Activated T-helper 2 cell treated with anti-CD3 and anti-CD28 coated beads, Interferon-gamma antibody, Interleukin-2, Interleukin-4, amounts not matched to agents 10 μg/mL and 5 μg/mL and 100 μg/mL, durations not matched to agents 14 hours and 24 hours and 36 hours (primary cell): ENCODE measurements at places on chromosomes 16 and 17.

GRCh38 chr17:43482103-43483012 is 1.4 kb upstream of the DHX8 start:
- DNase-seq, result no peak

- no peak for DNase-seq
Observed at GRCh38 chr16:83602761-83603722, 204.7 kb upstream of the HSBP1 start.

DNA sequence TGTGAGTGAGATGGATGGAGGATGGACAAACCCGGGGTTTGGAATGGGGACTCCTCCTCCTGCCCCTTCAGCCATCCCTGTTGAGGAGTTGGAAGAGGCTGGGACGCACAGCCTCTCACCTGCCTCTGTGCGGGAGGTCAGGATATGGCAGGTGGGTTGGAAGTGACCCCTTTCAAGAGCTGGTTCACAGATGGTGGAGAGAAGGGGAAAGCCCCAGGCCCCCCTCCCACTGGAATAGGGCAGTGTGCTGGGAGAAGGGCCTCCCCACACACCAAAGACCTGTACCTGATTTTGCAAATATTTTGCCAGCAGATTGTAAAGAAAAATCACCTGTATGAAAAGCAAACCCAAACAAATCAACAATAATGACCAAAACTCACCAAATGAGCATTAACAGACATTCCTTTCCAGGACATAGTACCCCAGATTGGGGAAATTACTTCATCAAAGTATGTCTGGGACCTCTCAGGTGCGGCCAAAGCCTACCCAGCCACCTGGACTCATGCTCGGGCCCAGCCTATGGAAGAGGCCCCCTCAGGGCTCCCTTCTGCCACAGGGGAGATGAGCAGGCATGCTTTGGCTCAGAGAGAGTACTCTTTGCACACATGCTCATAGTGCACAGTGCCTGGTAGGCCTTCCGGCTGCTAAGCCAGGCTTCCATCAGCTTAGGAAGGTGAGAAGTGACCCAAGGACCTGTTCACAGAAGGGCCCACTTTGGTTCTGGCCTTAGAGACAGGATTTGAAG is 7.8 kb downstream of the SLC47A2 start:
- DNase-seq, result no peak

DNA sequence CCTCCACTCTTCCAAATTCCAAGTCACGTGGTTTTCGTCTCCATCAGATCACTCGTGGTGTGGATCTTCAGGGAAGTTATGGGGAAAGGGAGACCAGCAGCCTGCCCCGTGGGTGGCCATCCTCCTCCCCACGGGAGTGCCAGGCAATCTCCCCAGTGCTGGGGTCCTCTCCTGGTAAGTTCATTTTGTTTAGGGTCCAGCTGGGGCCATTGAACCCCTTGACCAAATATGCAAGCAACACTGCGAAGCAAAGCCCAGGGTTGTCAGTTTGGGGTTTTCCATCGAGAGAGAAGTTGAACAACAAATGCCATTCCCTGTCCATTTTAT is 4.1 kb upstream of the LCMT1 start:
- no peak for DNase-seq
